ENCODE measurements at places on chromosomes 3 and 15.

DNA sequence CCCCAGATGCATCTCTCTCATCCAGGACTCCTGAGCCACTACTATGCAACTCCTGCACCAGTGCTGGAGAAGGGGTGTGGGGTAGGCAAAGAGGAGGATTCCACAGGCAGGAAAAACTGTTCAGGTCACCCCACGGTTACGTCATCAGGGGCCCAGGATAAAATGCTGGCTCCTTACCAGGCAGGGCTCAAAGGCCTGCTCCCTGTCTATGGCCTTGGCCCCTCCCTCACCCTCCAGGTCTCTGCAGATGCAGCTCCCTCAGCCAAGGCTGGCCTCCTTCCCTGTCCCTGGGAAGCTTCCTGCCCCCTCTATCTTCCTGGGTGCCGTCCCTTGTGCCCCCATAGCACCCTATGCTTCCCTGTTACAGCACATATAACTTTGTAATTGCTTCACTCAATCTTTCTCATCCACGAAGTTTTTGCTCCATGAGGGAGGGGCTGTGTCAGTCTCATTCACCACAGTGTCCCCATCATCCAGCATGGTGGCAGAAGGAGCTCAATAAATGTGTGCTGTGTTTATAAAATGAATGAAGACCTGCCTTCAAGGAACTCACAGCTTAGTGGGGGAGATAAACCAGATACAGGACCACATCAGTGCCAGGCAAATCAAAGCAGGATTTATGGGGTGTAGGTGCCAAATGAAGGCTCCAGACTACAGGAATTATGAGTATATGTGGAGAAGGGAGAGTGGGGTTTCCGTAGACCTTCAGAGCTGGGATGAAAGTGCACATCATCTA is 18.6 kb downstream of the KBTBD13 start:
- H3K4me3 ChIP-seq, result no peak overlapping the region
- DNase-seq, result no peak
- no peaks in the 10 kb centered on the region for H3K27me3 ChIP-seq
- H3K36me3 ChIP-seq, result peaks cover 38% of the 10 kb centered on the region
- H3K27ac ChIP-seq, result no peak overlapping the region

DNA sequence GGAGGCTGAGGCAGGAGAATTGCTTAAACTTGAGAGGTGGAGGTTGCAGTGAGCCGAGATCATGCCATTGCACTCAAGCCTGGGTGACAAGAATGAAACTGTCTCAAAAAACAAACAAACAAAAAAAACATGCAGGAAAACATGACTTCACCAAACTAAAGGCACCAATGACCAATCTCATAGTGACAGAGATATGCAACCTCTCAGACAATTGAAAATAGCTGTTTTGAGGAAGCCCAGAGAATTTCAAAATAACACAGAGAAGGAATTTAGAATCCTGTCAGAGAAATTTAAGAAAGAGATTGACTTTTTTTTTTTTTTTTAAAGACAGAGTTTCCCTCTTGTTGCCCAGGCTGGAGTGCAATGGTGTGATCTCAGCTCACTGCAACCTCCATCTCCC is 26.1 kb downstream of the NCBP2 start:
- no peaks in the 10 kb centered on the region for H3K4me1 ChIP-seq
- H3K36me3 ChIP-seq, result peaks cover 55% of the 10 kb centered on the region
- no peak overlapping the region for H3K27ac ChIP-seq
- no peaks in the 10 kb centered on the region for H3K27me3 ChIP-seq
- no peak overlapping the region for H3K4me3 ChIP-seq
- DNase-seq, result no peak

DNA sequence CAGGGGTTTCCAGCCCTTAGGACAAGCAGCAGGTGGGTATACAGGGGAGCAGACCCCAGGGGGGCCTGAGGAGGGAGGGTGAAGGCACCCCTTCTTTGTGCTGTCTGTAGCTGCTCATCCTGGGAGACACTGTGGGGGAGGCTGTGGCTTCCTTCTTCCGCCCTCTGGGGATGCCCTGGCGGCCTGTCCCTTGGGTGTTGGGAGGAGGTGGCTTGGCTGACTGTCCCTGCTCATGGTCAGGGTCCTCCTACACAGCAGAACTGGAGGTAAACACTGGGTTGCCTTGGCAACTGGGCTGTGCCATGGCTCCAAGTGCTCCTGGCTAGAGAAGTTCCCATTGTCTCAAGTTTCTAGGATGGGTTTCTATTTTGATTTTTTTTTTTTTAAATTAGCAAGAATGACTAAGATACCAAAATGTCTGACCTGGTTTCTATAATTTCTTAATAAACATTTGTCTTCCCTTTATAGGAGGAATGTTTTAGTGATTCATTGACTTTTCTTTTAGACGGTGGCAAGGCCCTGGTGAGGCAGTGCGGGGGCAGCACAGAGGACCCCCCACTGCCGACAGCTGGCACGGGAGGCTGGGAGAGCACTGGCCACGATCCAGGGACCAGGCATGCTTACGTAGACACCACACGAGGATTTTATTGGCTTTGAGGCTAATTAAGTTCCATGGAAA is 12.4 kb downstream of the KLF13 start:
- H3K4me1 ChIP-seq, result peaks cover 99% of the 10 kb centered on the region
- H3K27ac ChIP-seq, result peak overlapping the region; percentile 83
- H3K36me3 ChIP-seq, result no peaks in the 10 kb centered on the region
- no peak overlapping the region for H3K4me3 ChIP-seq
- H3K27me3 ChIP-seq, result no peaks in the 10 kb centered on the region

DNA sequence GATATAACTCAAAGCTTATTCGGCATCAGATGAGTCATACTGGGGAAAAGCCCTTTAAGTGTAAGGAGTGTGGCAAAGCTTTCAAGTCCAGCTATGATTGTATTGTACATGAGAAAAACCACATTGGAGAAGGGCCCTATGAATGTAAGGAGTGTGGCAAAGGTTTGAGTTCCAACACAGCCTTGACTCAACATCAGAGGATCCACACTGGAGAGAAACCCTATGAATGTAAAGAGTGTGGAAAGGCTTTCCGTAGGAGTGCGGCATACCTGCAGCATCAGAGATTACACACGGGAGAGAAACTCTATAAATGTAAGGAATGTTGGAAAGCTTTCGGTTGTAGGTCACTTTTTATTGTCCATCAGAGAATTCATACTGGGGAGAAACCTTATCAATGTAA is 7.5 kb downstream of the ZNF621 start:
- no peak overlapping the region for H3K27ac ChIP-seq
- no peak overlapping the region for H3K4me3 ChIP-seq
- H3K36me3 ChIP-seq, result peaks cover 99% of the 10 kb centered on the region
- no peaks in the 10 kb centered on the region for H3K27me3 ChIP-seq
- H3K4me1 ChIP-seq, result no peaks in the 10 kb centered on the region
- no peak for DNase-seq

DNA sequence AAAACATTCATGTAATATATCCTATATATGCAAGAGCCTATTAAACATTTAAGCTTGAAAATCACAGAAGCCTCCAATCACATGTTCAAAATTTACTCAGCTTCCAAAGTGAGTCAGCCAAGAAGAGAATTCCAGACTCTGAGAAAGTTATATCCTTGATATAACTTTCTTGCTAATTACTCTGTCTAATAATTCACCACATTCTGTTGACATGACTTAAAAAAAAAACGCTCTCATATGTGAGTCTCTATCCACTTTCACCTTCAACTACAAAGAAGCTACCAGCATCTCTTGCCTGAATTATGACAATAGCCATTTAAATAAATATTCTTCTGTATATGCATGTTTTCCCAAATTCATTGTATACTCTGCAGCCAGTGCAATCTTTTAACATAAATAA is 1116.3 kb upstream of the CADM2 start:
- no peak overlapping the region for H3K4me3 ChIP-seq
- no peak overlapping the region for H3K27ac ChIP-seq
- no peaks in the 10 kb centered on the region for H3K4me1 ChIP-seq
- no peak for DNase-seq
- no peaks in the 10 kb centered on the region for H3K27me3 ChIP-seq

GRCh38 chr3:171295484-171296373 is 164.5 kb downstream of the TNIK start:
- peaks cover 15% of the 10 kb centered on the region for H3K4me1 ChIP-seq
- no peaks in the 10 kb centered on the region for H3K36me3 ChIP-seq
- no peak overlapping the region for H3K4me3 ChIP-seq
- peak overlapping the region; percentile 87 for H3K27ac ChIP-seq
- DNase-seq, result no peak

DNA sequence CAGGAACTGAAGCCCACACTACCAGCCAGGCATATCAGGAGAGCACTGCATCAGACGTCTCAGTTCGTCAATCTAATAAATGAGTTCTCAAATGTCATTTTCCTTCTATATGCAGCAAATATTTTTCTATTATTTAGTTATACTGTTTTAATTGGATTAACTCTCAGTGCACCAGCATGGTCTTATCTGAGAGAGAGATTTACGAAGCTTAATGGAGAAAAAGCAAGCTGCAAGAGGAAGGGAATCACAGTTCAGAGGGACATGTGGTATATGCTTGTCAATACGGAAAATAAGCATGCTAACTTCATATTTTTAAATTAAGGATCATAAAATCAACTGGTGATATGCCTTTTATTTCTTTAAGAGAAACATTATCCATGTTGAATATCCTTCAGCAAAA is 213.1 kb upstream of the NECTIN3 start:
- no peaks in the 10 kb centered on the region for H3K36me3 ChIP-seq
- no peak overlapping the region for H3K4me3 ChIP-seq
- no peaks in the 10 kb centered on the region for H3K4me1 ChIP-seq

DNA sequence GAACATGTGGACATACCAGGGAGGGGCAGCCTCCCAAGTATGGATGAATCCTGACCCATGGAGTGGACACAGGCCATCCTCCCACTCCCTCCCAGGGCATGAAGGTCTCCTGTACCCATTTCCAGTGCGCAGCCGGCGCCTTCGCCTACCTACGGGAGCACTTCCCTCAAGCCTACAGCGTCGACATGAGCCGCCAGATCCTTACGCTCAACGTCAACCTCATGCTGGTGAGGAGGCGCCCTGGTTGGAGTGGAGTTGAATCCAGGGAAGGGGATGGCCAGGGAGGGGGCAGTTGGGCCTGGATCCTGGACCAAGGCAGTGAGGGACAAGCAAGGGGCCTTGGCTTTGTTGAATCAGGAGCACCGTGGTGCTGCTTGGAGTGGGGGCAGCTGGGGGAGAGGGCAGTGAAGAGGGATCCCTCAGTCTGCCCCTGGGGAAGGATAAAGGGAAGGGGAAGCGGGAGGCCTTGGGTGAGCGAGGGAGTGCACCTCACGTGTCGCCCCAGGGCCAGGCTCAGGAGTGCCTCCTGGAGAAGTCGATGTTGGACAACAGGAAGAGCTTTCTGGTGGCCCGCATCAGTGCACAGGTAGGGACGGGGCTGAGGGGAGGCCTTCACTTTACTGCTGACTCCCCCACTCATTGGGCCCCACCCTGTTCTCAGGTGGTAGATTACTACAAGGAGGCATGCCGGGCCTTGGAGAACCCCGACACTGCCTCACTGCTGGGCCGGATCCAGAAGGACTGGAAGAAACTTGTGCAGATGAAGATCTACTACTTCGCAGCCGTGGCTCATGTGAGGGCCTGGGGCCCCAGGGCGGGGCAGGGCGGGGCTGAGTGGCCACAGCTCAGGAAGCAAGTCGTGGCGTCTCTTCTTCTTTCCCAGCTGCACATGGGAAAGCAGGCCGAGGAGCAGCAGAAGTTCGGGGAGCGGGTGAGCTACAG is 25.3 kb downstream of the PTPN23 start:
- DNase-seq, result no peak
- H3K4me1 ChIP-seq, result peaks cover 20% of the 10 kb centered on the region
- H3K27ac ChIP-seq, result peak overlapping the region; percentile 39

DNA sequence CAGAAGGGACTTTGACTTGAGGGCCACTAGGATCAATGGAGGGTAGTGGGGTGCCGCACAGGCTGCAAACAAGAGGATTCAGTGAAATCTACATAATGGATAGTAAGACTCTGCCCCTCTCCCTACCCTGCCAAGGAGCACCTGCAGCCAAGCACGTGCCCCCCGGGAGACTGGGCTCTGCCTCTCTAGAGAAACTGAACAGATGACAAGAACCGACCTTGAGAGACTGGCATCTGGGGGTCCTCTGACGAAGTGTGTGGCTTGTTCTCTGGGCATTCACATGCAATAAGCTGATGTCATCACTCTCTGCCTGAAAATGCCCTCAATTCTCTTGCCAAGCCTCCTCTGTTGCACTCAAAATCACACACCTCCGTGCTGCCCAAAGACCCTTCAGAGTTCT is 132.3 kb downstream of the FAM43A start:
- no peak overlapping the region for H3K4me3 ChIP-seq
- H3K27me3 ChIP-seq, result no peaks in the 10 kb centered on the region
- no peak overlapping the region for H3K27ac ChIP-seq
- no peaks in the 10 kb centered on the region for H3K36me3 ChIP-seq
- H3K4me1 ChIP-seq, result peaks cover 5% of the 10 kb centered on the region
- no peak for DNase-seq

- no peaks in the 10 kb centered on the region for H3K27me3 ChIP-seq
- no peak overlapping the region for H3K4me3 ChIP-seq
- no peak overlapping the region for H3K27ac ChIP-seq
- DNase-seq, result no peak
- peaks cover 25% of the 10 kb centered on the region for H3K4me1 ChIP-seq
- H3K36me3 ChIP-seq, result no peaks in the 10 kb centered on the region
Observed at GRCh38 chr3:122676759-122677158, 3.9 kb upstream of the PARP14 start.

DNA sequence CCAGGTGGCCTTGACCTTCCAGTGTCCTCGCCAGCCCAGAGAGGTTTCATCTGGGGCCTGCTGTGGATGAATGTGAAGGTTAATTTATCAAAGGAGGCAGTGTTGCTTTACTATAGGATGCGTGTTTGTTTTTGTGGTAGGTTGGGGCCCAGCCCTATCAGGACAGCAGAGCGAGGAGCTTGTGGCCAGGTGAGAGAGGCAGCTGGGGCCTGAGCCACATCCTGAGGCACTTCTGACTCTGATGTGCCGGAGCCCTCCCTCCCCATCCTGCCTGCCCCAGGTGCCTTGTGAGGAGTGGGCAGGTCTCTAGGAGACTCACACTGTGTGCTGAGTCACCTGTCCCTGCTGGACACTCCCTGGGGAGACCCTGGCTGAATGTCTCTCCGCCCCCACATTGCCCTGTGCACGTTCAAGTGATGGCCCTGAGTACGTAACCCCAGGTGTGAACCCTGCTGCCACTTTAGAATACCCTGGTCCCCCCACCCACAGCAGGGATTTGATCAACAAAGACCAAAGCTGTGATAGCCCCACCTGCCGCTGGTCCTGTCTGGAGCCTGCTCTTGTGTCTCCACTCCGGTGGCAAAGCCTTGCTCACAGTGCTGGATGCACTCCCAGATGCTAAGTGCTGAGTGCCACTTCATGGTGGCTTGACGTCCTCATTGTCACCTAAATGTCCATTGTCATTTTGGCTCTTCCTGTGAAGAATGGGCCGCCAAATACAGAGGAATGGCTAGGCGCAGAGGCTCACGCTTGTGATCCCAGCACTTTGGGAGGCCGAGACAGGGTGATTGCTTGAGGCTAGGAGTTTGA is 16.0 kb downstream of the FBLN2 start:
- no peak for DNase-seq
- H3K4me3 ChIP-seq, result no peak overlapping the region
- peaks cover 32% of the 10 kb centered on the region for H3K4me1 ChIP-seq
- H3K27ac ChIP-seq, result no peak overlapping the region

- H3K27ac ChIP-seq, result no peak overlapping the region
- no peaks in the 10 kb centered on the region for H3K36me3 ChIP-seq
- H3K4me3 ChIP-seq, result no peak overlapping the region
- no peaks in the 10 kb centered on the region for H3K4me1 ChIP-seq
Observed at GRCh38 chr3:108029466-108029865, 61.4 kb downstream of the CD47 start.

- no peaks in the 10 kb centered on the region for H3K4me1 ChIP-seq
- no peak overlapping the region for H3K4me3 ChIP-seq
- H3K27ac ChIP-seq, result no peak overlapping the region
- H3K27me3 ChIP-seq, result no peaks in the 10 kb centered on the region
- H3K36me3 ChIP-seq, result no peaks in the 10 kb centered on the region
Observed at GRCh38 chr3:55013145-55013925, 85.5 kb upstream of the LRTM1 start.

Measured in heart right ventricle (tissue), 16 donors.